ENCODE measurements at places on chromosomes 13 and 19.

- no peak for DNase-seq
These were observed 27.8 kb downstream of the NFIX start for GRCh38 chr19:13022859-13023636.

DNA sequence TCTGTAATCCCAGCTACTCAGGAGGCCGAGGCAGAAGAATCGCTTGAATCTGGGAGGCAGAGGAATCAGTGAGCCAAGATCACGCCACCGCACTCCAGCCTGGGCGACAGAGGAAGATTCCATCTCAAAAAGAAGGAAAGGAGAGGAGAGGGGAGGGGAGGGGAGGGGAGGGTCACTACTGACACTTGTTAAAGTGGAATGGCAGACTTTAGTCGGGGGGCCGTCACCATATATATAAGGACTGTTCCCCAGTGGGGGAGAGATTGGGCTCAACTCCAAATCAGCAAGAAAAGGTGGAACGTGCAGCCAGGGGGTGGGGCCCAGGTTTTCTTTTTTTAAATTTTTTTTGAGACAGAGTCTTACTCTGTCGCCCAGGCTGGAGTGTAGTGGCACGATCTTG lies 26.2 kb downstream of the TPT1 start:
- DNase-seq = no peak

GRCh38 chr19:1836458-1837221 lies 11.6 kb downstream of the REXO1 start:
- DNase-seq = no peak

DNA sequence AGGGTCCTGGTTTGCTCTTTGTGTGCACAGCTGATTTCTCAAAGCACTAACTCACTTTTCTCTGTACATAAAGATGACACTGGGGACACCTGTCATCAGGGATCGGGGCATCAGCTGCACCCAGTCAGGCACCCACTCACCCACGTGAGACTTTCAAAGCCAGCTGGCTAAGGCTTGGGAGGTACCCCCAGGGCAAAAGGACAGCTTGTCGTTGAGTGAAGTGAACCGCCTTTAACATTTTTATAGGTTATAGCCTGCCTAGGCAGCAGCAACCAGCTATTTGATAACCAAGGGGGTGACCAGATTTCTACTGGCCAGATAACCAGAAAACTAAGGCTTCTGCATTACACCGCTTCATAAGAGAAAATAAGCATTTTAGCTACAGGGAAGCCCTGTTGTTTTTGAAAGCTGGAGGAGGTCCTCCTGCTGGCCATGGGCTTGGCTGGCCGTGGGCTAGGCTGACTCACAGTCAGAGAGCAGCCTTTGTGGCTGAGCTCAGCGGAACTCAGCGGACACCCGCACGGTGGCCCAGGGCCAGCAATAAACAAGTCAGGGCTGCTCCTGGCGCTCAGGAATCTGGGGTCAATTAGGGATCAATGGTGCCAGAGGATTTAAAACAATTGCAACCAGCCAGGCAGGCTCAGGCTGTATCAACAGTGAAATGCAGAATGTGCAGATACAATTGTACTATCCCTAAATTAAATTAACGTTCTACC lies 57.1 kb downstream of the ALOX5AP start:
- no peak for DNase-seq

DNA sequence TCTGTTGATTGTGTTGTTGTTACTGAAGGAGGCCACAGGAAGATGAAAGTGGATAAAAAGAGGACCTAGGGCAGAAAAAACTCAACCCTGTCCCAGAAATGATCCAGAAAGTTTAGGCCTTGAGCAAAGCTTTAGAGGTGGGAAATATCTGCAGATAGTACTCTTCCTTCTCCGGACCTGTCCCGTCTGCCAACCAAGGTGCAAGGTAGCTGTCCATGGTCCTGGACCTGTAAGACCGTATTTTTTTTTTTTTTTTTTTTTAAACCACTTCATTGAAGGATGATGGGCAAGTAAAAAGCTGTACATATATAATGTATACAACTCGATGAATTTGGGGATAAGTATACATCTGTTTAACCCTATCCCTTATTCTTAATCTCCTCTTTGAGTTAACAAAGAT lies 225.9 kb downstream of the OLFM4 start:
- no peak for DNase-seq

DNA sequence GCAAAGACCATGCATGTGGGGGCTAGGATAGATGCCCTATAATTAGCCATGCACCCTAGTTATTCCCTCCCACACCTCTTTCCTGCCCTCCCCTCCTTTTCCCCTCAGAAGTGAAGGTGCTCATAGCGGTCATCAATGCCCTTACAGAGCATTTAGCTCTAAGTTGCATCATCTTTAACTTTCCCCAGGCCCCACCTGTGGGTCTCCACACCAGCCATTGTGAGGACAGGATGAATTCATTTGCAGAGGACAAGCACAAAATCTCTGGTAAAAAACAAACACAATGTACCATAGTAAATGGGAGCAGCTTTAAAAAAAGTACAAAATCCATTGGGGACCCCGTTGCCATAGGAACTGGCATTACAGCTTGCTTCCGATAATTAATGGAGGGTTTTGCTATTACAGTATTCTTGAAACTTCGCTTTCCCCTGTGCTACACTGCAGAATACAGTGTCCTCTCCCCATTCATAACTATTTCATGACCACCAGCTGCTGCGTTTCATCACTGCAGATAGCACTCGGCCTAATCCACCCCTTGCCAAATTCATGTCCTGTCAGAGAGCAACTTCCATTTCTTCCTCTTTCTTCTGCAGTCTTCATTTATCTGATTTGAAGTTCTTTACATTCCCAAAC lies 110.5 kb downstream of the ZDHHC20 start:
- DNase-seq = no peak

- peak; percentile 34 for DNase-seq
These were observed 926 bp downstream of the ZNF587 start for GRCh38 chr19:57850553-57851017.

- DNase-seq = no peak
These were observed 63.5 kb upstream of the MYCBP2 start for GRCh38 chr13:77390391-77390790.

- DNase-seq = peak; percentile 98
These were observed 7.4 kb downstream of the FGF14 start for GRCh38 chr13:102394158-102395053.

- no peak for DNase-seq
These were observed 107.7 kb downstream of the RAB20 start for GRCh38 chr13:110453797-110454196.

GRCh38 chr13:38073931-38074330 lies 204.4 kb upstream of the TRPC4 start:
- no peak for DNase-seq

GRCh38 chr13:97018029-97018819 lies 23.9 kb upstream of the OXGR1 start:
- DNase-seq = peak; percentile 27

DNA sequence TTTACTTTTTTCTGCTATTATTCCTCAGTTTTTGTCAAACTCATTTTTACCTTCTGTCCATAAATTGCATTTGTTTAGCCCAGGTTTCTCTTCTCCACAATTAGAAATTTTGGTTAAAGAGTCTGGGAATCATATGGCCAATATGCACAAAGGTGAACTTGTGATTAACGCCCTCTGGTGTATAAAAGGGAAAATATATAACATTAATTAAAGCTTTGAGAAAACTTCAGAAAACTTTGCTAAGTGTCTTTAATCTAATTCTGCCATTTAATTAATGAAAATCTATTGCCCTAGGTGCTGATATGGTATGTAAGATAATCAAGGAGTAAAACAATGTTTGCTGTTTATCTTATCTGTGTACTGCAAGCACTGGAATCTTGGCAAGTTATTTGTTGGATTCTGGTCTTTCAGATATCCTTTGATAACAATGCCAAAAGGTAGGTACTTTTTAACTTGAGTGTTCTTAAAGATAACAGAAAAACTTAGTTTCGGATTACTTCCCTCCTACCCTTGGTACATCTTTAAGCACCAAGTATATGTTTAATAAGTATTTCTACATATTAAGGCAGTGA lies 402.6 kb downstream of the SUCLA2 start:
- no peak for DNase-seq

DNA sequence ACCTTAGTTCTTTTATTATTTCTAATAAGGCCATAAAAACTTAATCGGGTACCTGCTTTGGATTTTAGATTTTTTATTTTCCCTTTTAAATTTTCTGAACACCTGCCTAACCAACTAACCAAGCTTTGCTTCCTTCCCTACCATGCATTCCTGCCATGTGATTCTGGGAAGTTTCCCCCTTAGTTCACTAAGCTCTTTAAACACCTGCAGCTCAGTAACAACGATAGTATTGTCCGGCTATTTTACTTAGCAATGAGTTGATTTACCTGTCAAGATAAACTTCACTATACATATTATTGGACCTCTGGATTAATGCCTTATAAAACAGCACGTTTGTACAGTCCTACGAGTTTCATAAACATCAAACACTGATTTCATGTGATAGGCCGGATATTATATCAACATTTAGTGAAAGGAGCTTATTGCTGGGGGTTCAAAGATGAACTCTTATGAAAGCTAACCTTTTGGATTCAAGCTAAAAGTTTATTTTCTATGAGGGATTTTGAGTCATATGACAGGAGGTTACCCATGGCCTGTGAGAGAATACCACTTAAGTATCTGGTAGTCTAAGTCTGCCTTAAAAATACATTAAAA lies 81.0 kb upstream of the STARD13 start:
- DNase-seq = no peak

DNA sequence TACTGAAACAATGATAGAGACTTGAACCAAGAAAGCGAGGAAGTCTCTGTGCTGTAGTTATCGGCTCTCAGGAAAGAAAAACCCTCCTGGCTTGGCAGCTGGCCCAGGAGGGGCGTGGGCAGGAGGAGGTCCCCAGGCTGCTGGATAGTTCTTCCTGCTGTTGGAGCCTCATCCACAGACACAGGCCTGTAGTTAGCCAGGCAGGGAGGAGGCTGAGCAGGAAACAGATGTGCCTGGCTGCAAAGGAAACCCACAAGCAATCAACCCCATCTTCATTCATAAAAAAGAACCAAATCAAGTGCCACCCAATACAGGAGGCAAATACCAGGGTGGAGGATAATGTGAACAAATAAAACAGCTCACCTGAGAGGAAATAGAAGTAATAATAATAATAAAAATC lies 86.2 kb downstream of the IRS2 start:
- no peak for DNase-seq

GRCh38 chr19:47652285-47652684 lies 43.4 kb downstream of the BICRA start:
- no peak for DNase-seq

DNA sequence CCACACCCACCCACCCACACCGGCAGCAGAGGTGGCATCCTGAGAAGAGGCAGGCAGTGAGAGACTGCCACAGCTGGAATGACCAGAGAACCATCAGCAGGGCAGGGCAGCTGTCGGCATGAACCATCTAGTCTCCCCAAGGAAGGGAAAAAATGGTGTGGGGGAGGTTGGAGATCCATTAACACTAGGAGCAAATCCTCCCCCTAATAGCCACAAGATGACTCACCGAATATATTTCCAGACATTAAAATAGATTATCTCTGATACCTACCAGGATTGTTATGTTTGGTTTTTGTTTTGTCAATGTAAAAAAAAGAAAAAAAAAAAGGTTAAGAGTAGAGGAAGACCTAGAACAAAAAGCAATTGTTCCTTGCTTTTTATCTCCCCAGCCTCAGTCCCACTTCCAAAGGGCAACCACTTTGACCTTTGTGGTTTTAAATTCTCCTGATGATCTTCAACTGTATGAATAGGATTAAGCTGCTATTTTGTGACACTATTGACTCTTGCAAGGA lies 34.2 kb downstream of the THSD1 start:
- no peak for DNase-seq

DNA sequence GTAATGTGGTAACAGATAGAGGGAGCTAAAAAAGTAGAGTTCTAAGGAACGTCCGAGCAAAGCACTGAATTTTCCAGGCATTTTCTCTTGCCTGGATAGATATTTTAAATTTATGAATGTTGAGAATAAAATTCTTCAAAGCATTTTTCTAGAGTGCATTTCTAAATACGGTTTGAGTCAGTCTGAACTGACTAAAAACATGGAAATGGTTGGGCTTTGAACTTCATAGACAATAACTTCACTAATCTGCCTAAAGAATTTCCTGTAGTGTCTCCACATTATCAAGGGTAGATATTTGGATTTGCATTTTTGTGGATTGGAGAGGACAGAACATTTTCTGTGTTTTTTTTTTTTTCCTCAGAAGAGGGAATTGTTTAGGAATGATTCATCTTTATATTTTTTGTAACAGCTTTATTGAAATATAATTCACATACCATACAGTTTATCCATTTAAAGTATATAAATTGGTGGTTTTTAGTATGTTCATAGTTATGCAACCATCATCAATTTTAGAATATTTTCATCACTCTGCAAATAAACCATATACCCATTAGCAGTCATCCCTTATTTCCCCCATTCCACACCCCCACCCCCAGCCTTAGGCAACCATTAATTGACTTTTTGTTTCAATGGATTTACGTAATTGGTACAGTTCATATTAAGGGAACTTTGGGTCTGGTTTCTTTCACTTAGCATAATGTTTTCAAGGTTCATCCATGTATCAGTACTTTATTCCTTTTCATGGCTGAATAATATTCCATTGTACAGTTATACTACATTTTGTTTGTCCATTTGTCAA lies 20.7 kb downstream of the GARRE1 start:
- DNase-seq = no peak

Measured in activated CD4-positive, alpha-beta T cell treated with anti-CD3 and anti-CD28 coated beads, Interleukin-2, amount 50 U/mL, for 48 hours (primary cell).